NCI-H1417 treated with DMSO at 0.1 percent for 48 hours (cell line): ENCODE measurements at places on chromosomes 4 and X.

- no peak for DNase-seq
These were observed at the start of gene BMP2K for GRCh38 chr4:78776079-78776728. BMP2K (plus strand) TSS chr4:78776350; CDS start chr4:78776544, 194 bp downstream.

- no peak for DNase-seq
These were observed 15.3 kb downstream of the SEPSECS start for GRCh38 chr4:25144870-25145481.

DNA sequence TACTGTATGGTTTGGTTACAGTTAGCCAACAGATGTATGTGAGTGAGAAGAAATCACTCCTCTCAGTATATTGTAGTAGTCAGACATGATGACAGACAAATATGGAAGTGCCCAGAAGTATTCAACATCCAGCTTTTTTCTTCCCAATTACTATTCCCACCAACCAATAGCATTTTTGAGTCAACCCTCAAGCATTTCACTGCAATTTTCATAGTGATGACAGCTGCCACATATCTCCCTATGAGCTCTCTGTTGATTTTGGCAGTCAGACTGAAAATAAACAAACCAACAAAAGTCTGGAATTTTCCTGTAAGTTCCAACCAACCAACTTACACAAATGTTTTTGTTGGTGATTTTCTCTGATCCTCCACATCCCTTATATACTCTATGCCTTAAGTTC is 8.2 kb upstream of the TRAM1L1 start:
- DNase-seq, result no peak

DNA sequence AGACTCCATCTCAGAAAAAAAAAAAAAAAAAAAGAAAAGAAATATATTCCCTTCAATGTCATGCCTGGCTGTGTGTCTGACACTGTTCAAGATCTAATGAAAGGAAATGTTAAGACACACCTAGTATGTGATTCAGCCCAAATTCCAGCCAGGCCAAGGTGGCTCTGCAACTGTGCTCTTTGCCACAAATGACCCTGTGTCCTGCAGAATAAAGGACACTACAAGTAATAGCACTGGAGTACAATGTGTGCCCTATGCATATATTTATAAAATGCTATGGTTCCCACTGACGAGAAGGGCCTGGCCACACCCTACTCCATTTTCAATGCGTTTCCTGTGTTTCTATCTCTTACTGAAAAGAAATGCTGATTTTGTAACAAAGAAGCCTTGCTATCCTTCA is 98.0 kb upstream of the SORBS2 start:
- DNase-seq, result no peak

DNA sequence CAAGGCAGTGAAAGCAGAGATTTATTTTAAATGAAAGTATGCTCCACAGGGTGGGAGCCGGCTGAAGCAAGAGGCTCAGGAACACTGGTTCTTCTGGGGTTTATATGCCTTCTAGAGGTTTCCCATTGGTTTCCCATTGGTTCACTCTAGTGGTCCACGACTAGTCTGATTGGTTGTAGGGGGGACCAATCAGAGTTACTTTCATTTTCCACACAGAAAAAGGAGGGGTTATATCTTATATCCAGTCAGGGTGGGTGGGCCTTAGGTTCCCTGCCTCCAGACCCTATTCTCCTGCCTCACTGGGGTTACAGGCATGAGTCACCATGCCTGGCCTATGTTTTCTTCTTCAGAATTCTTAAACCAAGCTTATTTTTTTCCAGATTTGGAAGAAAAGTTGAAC is 101.6 kb downstream of the KLHL8 start:
- no peak for DNase-seq

DNA sequence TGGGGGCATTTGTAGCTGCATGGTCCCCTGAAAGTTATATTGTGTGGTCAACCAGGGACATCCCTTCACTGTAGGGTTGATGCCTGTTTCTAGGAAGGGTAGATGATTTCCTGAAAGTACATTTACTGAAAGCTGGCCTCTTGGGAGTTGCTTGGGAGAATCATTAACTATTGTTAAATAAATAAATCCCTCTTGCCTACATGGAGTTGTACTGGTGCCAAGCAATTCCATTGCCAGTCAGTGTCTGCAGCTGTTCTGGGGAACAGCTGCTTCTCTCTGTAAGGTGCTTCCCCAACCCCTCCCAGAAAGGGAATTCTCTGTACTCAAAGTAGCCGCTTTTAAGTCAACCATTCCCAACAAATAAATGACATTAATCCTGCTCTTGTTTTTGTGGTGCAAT is 51.1 kb downstream of the C4orf51 start:
- no peak for DNase-seq

- DNase-seq, result no peak
These were observed 13.5 kb downstream of the SLC10A6 start for GRCh38 chr4:86835677-86836076.

- no peak for DNase-seq
These were observed 22.3 kb upstream of the RNF150 start for GRCh38 chr4:141155586-141155985.

GRCh38 chr4:93983140-93983539 is 154.6 kb downstream of the ATOH1 start:
- DNase-seq, result no peak

DNA sequence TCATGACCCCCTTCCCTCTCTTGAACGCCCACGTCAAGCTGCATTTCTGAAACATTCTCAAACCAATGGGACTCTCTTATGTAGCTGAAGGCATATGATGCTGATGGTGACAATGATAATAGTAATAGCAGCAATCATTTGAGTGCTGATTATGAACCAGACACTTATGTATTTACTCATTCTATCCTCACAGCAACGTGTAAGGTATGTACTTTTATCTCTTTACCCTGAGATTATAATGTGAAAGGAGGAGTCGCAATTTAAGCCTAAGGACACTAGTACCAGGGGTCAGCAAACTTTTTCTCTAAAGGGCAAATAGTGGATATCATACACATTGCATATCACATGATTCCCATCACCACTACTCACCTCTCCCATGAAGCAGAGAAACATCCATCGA is 8.5 kb downstream of the PGM2 start:
- no peak for DNase-seq

- no peak for DNase-seq
These were observed 205.4 kb upstream of the GK2 start for GRCh38 chr4:79613269-79613935.

DNA sequence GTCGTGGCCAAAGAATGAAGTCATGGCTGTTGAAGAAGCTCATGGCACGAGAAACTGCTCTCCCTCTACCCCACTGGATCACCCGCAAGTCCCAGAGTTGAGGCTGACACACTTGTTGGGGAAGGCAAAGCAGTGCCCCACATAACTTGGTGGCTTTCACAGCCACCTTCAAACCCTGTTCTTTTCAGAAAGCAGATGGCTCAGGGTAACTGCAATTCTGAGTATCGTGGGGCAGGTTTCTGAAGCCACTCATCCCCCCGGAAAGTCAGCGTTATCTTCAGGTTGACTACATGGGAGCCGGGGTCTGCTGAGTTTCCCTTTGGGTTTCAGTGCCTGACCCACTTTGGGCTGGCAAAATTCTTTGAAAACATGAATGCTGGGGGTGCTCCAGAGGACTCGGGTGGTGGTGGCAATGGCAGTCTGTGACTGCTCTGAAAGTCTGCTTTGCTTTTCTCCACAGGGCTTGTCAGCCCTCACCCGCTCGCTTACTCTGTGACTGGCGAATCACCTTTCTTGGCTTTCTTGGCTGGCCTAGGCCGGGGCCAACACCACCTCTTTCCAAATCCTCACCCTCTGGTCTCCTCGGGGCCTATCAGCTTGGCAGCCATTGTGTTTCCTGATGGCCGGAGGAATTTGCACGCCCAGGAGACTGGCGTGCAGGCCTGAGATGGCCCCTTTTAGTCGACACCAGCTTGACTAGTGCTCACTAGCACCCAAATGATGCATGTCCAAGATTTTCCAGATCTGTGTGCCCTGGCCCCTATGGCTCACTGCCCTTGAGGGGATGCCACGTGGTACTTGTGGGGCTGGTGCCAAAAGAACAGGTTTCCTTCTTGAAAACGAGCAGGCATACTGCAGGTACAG is 7.3 kb downstream of the PPP1R3F start:
- no peak for DNase-seq

- no peak for DNase-seq
These were observed 39.9 kb downstream of the FAM149A start for GRCh38 chr4:186144198-186144945.

GRCh38 chr4:56995525-56995924 is 16.8 kb downstream of the POLR2B start:
- DNase-seq, result no peak

GRCh38 chrX:136163689-136164088 is 16.4 kb downstream of the FHL1 start:
- DNase-seq, result no peak

- no peak for DNase-seq
These were observed 286.5 kb downstream of the EPHA5 start for GRCh38 chr4:65383589-65384305.

GRCh38 chr4:36115312-36115711 is 129.0 kb downstream of the ARAP2 start:
- no peak for DNase-seq

- DNase-seq, result no peak
These were observed 208.4 kb upstream of the NPY2R start for GRCh38 chr4:154999950-155000578.

DNA sequence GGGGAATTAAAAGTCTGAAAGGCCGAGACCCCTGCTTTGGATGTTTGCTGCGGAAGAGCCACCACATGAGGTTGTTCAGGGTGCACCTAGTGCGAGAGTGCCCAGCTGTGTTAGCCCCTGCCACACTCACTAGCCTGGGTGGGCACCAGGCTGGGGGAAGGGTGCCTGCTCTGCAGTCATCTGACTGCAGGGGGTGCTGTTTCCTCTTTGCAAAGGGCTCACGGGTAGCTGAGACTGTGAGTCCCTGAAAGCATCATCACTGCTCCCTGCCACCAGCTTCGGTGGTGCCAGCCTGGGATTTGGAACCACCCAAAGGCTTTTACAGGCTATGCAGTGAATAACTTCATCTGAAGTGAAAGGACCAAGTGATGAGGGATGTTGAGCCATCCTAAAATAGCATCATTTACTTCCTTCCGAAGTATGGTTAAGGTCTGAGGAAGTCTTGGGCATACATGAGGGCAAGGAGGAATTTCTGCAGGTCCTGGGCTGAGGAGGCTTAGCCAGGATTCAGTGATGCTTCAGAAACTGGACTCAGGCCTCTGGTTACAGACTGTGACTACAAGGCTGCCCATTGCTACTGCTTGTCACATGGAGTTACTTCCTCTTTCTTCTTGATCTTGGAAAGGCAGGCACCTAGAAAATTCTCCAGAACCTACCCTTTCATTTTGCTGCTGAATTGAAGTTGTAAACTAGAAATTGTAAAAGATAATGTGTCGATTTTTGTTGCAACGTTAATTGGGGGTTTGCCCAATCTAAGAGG is 293.2 kb upstream of the PRPS2 start:
- no peak for DNase-seq

DNA sequence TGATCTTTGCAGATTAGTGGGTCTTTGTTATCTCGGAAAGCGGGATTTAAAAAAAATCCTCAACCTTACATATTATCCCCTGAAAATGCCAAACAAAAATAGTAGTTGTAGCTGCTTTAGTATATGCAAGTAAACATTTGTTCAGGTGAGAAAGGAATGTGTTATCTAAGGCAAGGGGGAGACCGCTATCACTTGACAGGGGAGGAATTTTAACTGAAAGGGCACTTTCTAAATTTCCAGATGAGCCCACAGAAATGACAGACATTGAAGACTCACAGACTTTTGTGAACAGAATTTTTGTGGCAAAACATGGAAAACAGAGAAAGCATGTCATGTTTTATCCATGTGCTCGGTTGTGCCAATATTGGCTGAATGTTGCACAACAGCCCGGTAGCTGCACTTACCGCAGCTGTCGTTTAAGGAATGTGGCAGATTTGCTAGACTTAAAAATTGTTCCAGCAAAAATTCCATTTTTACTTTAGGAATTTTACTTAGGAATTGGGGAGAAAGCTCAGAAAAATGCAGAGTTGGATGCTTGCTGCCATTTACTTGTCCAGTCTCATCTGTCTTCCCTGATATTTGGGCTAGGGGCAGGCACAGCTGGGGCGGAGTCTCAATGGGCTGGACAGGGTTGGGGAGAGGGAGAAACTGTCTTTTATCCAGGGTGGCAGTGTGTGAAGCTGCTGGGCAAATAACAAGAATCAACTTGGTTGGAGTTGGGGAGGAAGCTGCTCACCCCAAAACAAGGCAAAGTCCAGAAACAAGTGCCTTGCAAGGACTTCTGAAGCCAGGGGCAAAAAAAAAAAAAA is 94.6 kb upstream of the RPS6KA3 start:
- no peak for DNase-seq

DNA sequence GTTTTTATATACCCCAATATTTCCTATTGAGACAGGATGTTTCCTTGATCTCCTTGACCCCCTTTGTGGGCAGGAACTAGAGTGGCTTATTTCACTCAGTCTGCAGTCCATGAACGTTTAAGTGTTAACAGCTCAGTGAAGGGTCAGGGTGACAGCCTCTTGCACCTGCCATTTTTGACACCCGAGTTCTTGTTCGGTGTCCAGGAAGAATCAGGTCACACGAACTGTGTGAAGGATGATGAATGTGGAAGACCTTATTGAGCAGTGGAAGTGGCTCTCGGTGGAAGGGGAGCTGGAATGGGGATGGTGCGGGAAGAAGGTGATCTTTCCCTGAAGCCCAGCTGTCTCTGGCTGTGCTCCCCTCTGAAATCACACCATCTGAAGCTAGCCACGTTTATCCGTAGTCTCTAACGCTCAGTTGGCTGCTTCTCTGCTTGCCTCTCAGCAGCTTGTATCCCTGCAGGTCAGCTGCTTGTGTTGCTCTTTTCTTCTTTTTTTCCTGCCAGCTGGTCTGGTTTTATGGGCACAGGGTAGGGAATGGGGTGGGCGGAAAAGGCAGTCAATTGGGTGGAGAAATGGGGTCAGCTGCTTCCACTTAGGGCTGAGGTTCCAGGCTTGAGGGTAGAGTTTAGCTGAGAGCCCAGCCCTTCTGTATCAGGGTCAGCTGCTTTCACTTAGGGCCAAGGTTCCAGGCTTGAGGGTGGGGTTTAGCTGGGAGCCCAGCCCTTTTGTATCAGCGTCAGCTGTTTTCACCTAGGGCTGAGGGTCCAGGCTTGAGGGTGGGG is 29.0 kb upstream of the CCNG2 start:
- no peak for DNase-seq

- DNase-seq, result no peak
These were observed 183.4 kb upstream of the FAM241A start for GRCh38 chr4:111961809-111962208.

- no peak for DNase-seq
These were observed 119.3 kb downstream of the VSIG4 start for GRCh38 chrX:65920620-65921019.

DNA sequence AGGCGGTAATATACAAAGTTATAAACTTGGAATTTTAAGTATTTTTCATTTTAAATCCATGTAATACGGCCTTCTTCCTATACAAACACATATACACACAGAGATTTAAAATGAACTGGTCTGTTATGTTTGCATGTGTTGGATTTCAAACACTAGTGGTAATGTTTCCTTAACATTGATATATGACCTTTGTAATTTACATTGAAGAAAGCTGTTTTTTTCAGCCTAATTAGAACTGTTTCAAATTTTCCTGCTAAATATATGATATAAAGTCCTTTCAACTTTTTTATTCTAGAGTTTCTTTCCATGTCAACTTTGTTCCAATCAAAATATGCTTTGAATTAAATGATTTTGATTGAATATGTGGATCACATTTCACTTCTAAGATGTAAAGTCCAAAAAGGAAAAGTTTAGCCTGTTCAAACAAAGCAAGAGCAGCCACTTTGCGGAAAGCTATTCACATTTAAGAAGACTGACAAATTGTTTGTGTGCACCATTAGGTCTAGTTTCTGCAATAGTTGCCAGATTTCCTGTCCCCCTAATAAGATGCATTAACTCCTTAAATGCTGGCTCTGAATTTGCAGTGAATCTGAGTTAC is 226.0 kb upstream of the MAB21L2 start:
- no peak for DNase-seq
